Hematopoietic multipotent progenitor cell treated with erythropoietin and hydrocortisone succinate and interleukin-3 and kit ligand, for 17 days (in vitro differentiated cells): ENCODE measurements at places on chromosomes 7 and 10.
A peak's percentile ranks its signal among the peaks of the same experiment; 100 is the strongest.

GRCh38 chr7:19098510-19098909, 18.9 kb downstream of the TWIST1 start:
- no peak for DNase-seq

- no peak for DNase-seq
Measured at GRCh38 chr10:30708234-30708633, 78.7 kb upstream of the LYZL2 start.

DNA sequence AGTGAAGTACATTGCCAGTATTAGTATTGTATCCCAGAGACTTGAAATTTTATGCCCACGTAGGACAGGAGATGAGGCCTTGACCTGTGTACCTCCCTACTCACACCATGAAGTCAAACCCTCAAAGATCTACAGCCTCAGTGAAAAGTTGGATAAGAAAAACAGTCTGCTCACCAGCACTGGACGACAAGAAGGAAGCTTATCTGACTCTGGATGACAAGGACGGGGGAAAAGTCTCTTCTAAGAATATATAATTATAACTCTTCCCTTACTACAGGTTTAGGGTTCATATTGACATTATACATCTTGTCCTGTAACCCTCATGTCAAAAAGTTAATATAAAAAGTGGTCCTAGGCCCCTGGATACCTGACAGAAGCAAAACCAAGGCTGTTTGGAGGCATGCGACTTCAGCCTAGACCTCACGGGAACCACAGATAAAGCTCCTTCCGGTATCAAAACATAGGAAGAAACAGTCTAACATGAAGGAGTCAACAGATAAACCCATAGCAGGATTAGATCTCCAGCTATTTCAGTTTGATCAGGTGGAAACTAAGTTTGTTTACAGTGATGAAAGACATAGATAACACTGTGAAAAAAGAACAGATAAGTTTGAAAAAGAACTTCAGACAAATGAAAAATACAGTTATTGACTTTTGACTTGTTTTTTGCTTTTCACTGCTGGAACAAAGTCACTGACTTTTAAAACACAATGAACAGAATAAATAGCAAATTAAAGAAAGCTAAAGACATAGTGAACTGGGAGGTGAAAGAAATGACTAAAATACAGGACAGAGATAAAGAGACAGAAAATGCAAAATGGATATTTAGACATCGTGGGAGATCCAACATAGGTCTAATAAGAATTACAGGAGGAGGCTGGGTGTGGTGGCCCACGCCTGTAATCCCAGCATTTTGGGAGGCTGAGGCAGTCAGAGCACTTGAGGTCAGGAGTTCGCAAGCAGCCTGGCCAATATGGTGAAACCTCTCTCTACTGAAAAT, 145.9 kb downstream of the PHTF2 start:
- DNase-seq: no peak

GRCh38 chr7:115838829-115839228, 191.7 kb downstream of the TFEC start:
- no peak for DNase-seq

DNA sequence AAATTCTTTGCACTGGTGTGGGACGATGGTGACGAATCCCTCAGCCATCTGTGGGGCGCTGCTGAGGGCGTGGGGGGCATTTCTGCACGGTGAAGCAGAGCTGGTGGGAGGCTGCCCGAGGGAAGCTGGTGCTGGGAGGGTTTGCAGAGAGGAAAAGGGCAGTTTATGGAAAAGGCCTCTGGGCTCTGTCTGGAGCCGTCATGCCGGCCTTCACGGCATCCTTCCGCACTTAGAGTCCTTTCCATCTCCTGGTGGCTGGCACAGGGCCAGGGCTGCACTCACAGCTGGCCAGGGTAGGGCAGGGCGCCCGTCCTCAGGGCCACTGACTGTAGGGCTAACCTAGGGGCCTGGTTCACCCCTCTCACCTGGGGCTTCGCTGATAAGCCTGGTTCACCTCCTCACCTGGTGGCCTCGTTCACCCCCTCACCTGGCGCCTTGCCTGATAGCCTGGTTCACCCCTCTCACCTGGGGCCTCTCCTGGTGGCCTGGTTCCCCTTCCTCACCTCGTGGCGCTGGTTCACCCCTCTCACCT, 598 bp upstream of the AMZ1 start:
- no peak for DNase-seq

DNA sequence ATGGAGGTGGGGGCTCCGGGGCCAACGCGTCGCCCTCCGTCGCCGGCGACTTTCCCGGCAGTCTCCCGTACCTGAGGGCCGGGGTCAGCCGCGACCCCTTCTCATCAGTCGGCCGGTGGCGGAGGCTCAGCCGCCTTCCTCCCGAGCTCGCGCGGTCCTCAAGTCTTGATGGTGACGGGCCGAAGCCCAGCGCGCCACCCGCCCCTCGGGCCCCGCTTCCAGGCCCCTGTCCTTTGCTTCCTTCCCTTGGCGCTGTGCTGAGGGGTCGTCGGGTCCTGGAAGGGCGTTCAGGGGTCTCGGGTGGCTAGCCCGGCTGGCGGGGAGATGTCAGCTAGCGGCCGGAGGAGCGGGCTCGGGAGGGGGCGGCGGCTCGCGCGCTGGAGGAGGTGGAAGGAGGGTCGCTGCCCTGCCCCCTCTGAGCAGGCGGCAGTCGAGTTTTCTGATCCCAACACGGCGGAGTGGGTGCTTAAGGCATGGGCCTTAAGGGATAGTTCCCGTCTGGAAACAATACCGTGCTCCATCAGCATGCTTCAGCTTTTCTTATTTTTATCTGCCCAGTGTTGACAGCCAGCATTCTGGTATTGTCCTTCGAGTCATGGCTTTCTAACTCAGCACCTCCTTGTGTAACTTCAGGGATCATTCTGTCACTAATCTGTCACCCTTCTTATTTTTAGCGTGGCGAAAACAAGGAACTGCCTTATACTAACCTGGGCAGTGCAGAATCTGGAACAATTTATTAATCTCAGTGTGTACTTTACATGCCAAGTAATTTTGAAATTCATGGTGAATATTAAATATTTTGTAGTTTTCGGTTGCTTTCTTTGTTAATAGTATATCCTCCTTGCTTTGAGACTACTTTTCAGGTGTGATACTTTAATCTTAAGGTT, 748 bp downstream of the PHTF2 start:
- DNase-seq: peak; percentile 17

DNA sequence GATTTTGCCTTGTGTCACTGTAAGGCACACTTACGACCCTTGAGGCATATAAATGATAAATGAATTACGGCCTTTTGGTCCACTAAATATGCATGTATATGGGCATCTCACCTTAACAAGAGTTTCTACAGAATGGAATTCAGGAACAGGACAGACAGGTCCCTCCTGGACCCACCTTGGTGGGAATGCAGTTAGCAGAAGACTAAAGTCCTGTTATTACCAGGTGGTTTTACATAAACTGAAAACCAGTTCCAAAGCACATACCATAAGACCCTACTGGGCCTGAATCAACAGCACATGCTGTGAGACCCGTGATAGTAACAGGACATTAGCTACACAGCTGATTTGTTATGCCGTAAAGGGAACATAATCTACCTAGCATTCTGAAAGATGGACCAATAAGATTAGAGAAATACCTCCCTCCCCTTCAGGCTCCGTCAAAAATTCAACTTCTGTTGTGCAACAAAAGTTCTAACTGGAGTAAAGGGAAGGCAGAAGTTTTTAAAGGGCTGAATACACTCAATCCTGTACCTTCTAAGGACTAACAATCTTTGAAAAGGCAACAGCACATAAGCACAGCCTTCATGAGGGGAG, 24.0 kb downstream of the LAMB1 start:
- no peak for DNase-seq

- no peak for DNase-seq
Measured at GRCh38 chr10:71778071-71778825, 4.9 kb upstream of the VSIR start.

DNA sequence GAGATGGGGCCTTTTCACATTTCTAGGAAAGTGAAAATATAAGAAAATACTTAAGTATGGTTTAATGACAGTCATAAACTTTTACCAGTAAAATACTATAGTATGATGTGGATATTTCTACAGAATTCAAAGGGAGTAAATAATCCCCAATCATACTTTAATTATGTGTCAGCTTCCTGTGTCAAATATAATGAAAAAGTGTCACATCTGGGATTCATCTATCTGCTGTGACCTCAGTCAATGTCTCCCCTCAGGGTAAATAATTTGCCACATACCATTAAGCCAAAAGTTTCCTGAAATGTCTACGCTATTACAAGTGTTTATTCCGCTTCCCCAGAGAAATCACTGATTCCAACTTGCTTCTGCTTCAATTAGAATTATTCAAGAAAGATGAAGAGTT, 110.5 kb downstream of the ITGA8 start:
- DNase-seq: no peak

DNA sequence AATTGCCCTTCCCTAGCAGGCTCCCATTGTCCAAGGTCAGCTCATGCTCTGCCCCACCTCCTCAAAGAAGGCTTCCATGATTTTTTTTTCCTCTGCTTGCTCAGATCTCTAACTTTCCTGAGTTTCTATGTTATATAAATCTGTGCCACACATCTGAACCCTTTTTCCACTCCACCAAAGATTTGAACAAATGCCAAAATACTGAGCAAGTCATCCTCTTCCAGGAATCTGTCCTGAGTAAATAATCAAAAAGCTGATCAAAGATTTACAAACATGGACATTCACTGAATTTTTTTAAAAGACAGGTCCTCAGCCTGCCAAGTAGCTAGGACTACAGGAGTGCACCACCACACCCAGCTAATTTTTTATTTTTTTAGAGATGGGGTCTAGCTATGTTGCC, 102.8 kb upstream of the ARID5B start:
- no peak for DNase-seq

DNA sequence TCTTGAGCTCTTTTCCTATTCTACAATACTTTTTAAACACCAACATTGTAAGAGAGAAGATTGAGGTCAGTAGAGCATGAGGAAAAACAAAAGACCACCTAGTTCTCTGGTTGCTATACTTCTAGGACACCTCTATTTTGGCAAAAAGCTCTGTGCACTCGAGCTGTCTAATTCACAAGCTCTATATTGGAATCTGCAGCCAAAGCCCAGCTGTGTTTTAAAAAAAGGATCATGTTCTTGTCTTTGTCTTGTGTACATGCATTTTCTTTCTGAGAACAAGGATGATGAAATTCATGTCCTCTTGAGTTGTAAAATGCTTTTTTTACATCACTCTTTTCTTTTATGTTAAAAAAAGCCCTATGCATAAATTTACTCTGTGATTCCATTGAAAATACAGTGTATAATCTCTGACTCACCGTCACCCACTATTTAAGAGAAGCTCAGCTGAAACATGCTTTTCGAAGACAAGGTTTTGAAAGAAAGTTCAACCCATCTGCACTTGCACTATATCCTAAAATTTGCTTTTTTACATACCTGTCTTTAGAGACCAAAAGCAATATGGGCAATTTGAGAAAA, 215.5 kb upstream of the VSTM2A start:
- DNase-seq: no peak

DNA sequence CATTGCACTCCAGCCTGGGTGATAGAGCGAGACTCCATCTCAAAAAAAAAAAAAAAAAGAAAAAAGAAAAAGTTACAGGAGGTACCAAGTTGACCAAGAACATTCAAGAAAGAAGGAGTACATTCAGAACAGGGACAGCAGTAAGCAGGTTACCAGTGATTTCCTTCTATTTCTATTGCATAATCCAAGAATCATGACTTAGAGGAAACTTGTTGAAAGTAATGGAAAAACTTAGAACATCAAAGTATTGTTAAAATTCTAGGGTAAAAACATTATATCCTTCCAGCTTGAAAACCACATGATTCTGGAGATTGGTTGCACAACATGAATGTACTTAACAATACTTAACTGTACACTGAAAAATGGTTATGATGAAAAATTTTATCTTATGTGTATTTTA, 25.2 kb downstream of the RAPGEF5 start:
- DNase-seq: no peak

DNA sequence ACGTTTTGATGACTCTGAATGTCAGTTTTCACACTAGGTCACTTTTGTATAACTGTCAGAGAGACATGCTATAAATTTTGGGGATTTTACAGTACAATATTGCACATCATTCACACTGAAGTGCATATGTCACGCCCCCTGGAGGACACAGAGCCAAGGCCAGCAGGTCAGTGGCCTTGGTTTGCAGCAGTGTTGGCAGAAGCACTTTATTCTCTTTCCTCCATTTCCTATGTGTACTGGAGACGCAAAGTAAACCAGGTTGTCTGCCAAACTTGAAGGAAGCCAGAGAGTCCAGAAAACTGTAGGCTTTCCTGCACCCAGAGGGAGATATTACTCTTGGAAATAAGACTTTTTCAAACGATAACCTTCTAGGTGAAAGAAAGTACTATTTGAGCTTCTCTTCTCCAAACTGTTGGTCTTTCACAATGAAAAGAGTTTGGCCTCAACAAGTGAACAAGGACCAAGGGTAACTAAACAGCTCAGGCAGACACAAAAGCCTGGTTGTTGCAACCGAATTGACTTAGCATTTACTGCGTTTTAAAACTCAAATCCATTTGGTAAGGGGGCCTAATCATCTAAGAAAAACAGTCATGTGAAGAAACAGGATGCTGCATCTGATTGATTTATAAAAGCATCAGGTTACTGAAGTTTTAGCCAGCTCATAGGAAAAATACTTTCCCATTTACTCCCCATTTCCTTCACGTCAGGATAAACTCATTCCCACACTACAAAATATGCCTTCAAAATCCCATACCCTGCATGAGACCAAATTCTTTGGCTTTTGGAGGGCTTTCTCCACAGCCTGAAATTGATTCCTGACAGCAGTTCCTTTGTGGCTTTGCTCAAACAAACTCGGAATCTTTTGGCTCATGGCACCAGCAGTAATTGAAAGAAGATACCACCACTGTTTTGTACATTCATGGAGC, 83.0 kb upstream of the SEC61G start:
- DNase-seq: no peak

DNA sequence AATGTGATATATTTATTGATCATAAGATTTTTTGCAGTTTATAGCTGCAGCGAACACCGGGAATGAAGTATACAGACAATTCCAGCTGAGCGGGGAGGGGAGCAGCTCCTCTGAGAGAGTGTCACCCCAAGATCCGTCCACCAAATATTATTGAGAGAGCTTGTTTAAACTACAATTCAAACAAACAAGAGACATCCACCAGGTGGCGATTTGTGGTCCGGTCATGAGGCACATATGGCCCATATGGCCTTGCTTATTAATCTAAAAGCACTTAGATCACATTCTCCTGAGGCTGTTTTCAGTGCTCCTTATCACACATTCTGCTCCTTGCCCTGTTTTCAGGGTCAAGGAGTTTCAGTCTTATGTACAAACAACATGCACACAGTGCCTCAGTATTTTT, 83.1 kb downstream of the THSD7A start:
- DNase-seq: no peak

GRCh38 chr10:104197364-104197763, 34.8 kb downstream of the CFAP43 start:
- DNase-seq: no peak

GRCh38 chr10:73060738-73061635, 35.7 kb downstream of the P4HA1 start:
- DNase-seq: peak; percentile 56
